Aorta (tissue), 5 donors: ENCODE measurements at places on chromosomes 7 and 10. TPM values are rescaled to one million over a fixed set of nuclear protein-coding genes. Genes with fewer than 3 reads are reported as not detected.

The ADAM22 gene
- 0.23 TPM for polyA plus RNA-seq

The HMX2 gene
- polyA plus RNA-seq: not detected

The GALNT11 gene
- polyA plus RNA-seq: 20.5 TPM

The FAM131B gene
- polyA plus RNA-seq: 1.0 TPM

The CDC14C gene
- not detected for polyA plus RNA-seq

The CAMK2G gene
- 70.9 TPM for polyA plus RNA-seq

The TEX47 gene
- not detected for polyA plus RNA-seq

- no peak for DNase-seq
Observed at GRCh38 chr10:78944723-78945312, 123.9 kb upstream of the ZMIZ1 start.

- DNase-seq: no peak
Observed at GRCh38 chr10:108523016-108523800, 1358.7 kb upstream of the SORCS1 start.

- DNase-seq: no peak
Observed at GRCh38 chr10:44105696-44106095, 279.2 kb downstream of the CXCL12 start.

DNA sequence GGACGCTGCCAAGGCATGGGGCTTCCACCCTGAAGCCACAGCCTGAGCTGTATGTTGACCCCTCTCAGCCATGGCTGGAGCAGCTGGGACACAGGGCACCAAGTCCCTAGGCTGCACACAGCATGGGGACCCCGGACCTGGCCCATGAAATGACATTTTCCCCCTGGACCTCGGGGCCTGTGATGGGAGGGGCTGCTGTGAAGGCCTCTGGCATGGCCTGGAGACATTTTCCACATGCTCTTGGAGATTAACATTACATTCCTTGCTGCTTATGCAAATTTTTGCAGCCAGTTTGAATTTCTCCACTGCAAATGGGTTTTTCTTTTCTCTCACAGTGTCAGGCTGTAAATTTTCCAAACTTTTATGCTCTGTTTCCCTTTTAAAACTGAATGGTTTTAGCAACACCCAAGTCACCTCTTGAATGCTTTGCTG lies 463.6 kb downstream of the ZWINT start:
- DNase-seq: no peak

DNA sequence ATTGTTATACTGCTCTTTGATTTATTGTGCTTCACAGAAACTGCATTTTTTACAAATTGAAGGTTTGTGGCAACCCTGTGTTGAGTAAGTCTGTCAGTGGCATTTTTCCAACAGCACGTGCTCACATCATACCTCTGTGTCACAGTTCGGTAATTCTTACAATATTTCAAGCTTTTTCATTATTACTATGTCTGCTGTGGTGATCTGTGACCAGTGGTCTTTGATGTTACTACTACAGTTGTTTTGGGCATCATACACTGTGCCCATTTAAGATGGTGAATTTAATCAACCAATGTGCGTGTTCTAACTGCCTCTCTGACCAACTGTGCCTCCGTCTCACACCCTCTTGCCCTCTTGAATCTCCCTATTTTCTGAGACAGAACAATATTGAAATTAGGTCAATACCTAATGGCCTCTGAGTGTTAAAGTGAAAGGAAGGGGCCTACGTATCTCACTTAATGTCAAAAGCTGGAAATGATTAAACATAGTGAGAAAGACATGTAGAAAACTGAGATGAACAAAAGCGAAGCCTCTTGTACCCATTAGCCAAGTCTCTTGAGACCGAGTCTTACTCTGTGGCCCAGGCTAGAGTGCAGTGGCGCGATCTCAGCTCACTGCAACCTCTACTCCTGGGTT lies 20.2 kb upstream of the ASL start:
- no peak for DNase-seq

DNA sequence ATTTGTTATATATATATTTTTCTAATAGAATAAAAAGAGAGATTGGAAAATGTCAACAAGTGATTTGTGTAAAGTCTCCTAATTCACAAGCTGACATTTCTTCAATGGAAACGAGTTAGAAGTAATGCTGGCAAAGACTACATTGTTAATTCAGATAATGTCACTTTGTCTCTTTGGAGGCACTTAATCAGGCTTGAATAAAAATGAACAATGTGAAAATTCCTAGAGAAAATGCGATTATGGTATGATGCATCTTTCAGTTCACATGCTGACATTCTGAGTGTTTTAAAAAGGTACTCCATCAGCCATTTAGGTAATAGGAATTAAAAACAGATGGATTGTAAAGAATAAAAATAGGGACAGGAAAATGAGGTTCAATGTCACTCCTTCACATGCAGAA lies 100.1 kb downstream of the SLC13A1 start:
- no peak for DNase-seq

DNA sequence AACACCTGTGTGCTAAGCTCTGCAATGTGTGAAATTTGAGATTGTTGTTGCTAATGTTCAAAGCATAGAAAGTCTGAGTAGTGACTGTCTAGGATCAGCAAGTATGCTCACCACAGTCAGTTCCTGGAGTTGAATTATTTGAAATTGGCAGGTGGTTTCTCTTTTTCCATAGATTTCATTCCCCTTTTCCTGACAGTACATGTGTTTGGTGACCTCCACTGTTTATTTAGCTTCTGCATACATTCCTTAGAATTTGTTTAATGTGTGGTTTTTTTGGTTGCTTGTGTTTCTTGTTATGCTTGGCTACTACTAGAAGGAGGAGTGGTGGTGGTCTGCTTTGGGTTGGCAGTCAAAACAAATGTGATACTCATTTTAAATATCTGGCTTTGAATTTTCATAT lies 52.3 kb downstream of the FOXP2 start:
- no peak for DNase-seq

DNA sequence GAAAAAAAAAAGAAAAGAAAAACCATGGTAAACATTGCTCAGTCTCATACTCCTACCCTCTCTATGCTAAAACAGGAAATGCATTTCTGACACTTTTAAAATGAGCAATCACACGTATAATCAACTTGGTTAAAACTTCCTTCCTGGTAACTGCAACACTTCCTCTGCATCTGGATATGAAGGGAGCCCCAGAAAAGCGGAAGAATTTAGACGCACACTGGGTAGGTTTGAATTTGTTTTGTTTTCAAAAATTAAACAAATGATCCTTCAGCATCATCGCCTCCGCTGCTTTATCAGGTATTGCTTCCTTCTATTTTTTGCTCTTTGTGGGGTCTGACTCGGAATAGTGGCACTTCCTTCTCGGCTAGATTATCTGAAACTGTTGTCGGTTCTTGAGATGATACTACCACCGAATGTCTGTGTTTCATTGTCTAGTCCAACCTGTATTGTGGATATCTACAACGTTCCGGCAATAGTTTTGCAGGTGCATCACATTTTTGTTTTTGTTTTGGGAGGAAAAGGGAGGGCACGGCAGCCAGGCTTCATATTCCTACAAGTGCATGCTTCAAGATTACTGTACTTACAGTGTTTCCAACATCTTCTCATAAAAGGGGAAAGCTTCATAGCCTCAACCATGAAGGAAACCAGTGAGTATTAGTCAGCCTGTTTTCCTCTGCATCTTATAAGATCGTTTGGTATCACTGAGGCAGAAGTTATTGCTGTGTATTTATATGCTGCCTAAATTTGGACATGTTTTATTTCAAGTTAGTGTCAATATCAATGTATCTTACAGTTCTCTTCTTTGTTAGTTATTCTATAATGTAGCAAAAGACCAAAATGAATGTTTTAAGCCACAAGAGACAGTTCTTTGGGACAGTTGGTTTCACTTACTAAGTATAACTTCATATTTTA lies at the start of gene PIK3CG:
PIK3CG (plus strand) TSS at position 153 of the 912 bp plus-strand sequence. CDS start 2,280 bp downstream, outside the sequence.
- no peak for DNase-seq

GRCh38 chr7:133112976-133113375 lies 31.1 kb upstream of the CHCHD3 start:
- DNase-seq: no peak

DNA sequence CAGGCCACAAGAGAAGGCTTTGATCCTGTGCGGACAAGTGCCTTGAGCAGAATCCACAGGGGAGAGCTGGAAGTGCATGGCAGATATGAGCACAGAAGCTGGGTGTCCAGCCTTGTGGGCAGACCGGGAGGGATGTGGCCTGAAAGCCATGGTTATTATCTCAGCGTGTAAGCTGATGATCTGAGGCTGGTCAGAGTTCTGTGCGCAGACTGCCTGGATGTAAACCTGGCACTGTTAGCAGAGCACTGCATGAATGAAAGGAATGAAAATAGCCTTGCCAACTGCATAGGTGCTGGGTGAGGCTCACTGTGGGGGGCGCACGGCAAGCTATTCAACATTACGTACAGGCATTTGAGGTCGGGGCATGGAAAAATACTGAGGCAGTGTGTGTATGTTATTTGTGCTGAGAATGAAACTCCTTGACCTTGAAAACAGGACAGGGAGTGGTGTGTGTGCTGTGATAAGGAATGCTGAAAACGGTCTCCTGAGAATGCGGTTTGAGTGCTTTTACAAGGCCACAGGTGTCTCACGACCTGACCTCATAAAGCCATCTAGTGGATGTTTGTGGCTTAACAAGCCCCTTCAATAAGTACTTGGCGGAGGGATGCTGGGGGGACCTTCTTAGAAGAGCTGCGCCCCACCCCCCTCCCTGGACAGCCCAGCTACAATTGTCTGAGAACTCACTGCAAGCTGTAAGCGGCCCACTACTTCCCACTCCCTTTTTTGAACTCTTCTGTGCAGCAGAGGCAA lies 18.7 kb downstream of the AKR1C1 start:
- DNase-seq: no peak

DNA sequence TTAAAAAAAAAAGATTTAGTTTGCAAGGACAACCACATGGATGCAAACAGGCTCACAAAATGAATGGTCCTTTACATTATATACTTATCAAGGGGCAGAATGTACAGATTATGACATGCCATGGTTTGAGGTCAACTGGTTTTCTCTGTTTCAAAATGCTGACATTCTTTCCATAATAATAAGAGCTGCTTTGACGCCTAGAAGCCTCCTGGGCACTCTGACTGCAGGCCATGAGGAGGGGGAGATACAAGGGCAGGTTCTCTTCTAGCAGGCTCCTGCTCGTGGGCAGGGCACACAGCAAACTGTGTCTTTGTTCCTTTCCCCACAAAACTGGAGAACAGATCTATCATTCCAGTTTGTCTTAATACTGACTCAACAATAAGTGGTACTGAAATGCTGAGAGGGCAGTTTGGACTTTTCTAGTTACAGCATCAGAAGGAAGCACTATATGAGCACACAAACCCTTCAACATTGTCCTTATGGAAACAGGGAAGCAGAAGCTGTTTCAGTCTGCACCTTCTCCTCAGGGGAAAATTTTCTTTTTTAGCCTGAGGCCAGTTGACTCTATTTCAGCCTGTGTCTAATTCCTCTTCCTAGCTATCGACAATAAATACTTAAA lies 314.9 kb upstream of the AOAH start:
- DNase-seq: no peak

DNA sequence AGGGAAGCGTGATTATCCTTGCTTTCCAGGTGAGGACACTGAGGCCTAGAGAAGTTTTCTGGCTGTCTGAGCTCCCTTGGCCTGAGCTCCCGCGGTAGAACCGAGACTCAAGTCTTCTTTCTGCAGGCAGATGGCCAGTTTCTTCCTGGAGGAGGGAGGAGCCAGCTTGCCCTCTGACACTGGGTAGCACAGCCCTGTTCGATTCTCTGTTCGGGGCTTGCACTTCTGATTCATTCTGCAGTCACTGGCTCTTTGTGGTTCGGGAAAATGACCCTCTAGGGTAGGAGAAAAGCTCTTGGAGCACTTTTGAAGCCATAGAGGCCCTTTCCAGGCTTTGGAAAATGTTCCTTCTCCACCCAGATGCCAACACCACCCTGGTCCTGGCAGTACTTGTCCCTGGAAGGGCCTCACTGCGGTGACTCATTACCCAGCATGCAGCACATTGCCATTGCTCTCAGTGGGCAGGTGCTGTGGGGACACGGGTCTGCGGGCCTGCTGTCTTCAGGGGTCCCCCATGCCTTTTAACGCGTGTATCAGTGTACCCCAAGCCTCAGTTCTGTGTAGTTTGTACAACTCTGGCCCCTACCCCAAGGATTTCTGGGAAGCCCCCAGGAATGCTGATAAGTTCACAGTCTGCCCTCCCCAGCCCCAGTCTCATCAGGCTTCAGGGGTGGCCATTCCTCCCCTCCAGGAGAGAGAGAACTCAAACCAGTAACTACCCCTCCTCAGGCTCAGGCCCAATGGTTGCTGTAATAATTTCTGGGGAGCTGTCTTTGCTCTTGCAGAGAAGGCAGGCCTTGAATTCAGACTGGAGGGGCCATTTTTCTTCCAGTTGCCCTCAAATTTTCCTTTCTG lies 11.9 kb downstream of the CHST3 start:
- peak; percentile 87 for DNase-seq

GRCh38 chr10:6877336-6877721 lies 297.3 kb upstream of the PRKCQ start:
- no peak for DNase-seq
